Skin of body (tissue), 3 donors: ENCODE measurements at places on chromosomes 2 and 18.

GRCh38 chr18:66226782-66227181 lies 377.1 kb downstream of the CDH19 start:
- DNase-seq = no peak

DNA sequence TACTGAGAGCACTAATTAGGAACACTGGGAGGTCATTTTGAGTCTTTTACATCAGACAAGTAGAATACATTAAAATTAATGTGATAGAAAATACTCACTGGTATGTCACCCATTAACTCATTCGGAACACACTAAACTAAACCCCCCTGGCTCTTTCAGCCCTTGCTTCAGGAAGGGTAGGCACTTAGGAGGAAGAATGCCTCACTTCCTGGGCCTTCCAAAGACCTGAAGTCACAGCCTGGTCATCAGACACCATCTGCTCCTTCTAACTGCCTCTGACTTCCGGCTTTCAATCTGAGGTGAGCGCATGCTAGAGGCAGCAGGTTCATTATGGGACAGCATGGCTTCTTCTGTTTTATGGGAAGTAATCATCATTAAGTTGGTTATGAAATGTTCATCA lies 451.4 kb downstream of the PID1 start:
- DNase-seq = no peak

DNA sequence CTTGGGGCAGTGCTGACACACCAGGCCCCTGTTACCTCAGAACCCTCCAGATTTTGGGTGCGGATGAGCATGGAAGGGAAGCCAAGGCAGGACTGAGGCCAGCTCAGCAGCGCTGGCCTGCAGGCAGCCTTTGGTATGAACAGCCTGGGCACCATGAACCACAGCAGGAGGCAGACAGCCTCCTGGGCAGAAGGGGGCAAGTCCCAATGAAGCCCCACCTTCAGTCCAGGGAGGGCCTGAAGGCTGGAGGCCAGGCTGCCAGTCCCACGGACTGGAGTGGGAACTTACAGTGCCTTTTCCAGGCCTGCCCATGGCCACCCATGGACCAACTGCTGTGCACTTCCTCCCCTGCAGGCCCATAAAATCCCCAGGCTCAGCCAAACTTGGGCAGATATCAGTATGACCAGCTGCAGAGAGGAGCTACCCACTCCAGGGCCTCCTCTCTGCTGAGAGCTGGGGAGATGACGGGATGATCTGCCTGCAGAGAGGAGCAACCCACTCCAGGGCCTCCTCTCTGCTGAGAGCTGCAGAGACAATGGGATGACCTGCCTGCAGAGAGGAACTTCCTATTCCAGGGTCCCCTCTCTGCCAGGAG lies 74.7 kb downstream of the NEURL3 start:
- no peak for DNase-seq

- DNase-seq = no peak
Observed at GRCh38 chr2:68126561-68126960, 31.1 kb upstream of the PNO1 start.

DNA sequence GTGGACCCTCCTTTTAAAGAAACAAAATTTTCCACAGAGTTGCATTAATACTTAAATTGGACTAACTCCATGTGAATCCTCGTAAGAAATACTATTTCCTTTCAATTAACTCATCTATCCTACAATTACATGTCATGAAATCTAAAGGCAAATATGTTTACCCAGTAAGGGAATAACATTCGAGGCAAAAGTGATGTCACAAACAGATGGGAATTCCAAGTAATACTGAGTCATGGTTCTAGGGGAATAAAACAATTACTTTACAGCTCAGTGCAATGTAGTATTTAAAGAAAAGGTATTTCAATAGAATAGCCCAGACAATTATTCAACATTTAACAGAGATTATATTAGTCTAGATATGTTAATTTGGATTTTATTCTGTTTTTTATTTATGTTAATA lies 205.8 kb downstream of the ZNF385B start:
- DNase-seq = no peak

DNA sequence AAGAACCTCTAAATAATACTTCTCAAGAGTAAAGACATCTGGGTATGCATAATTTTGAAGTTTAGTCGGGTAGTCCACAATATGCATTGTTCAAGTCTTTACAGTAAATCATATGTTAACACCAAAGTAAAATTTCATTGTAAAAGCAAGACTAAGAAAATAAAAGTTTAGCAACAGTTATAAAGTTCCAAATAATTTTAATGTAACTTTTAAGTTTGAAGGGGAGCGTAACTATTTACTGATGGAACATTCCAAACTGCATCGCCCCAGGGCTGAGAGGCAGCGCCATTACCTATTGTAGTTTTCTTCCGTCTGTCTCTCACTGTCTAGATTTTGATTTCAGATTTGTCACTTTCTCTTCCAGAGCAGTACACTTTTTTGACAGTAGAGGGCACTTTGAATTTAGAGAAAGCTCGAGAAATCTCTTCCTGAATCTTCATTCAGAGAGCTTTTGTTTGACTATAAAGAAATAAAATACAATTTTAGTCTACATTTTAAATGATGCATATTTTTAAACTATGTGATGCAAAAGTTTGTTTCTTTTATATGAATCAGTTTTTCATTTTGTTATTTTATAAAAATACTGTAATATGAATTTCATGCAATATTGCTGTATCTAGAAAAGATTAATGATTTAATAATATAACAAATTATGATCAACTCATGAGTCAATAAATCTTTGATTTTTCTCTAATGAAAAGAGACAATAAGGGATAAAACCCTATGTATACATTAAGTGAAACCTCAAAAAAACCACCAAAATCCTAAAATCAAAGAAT lies 389.8 kb downstream of the FIGN start:
- peak; percentile 34 for DNase-seq

GRCh38 chr18:63534615-63535014 lies 7.6 kb upstream of the SERPINB12 start:
- DNase-seq = no peak
